ENCODE measurements at places on chromosomes 11 and 22.
A peak's percentile ranks its signal among the peaks of the same experiment; 100 is the strongest.

- DNase-seq: no peak
Measured at GRCh38 chr11:92329137-92329536, 104.5 kb downstream of the FAT3 start.

GRCh38 chr22:47588578-47588960, 826.1 kb downstream of the TBC1D22A start:
- no peak for DNase-seq

- no peak for DNase-seq
Measured at GRCh38 chr22:30116362-30117117, 36.3 kb downstream of the HORMAD2 start.

GRCh38 chr11:61325649-61326414, 7.1 kb downstream of the DDB1 start:
- DNase-seq: no peak

GRCh38 chr11:63829823-63830489, 9.0 kb upstream of the MARK2 start:
- no peak for DNase-seq

GRCh38 chr11:27701355-27702105, 1.3 kb upstream of the BDNF start:
- DNase-seq: peak; percentile 69

GRCh38 chr11:8709002-8709672, 26.5 kb downstream of the RPL27A start:
- peak; percentile 94 for DNase-seq

- DNase-seq: no peak
Measured at GRCh38 chr22:49751318-49751965, 76.2 kb downstream of the BRD1 start.

DNA sequence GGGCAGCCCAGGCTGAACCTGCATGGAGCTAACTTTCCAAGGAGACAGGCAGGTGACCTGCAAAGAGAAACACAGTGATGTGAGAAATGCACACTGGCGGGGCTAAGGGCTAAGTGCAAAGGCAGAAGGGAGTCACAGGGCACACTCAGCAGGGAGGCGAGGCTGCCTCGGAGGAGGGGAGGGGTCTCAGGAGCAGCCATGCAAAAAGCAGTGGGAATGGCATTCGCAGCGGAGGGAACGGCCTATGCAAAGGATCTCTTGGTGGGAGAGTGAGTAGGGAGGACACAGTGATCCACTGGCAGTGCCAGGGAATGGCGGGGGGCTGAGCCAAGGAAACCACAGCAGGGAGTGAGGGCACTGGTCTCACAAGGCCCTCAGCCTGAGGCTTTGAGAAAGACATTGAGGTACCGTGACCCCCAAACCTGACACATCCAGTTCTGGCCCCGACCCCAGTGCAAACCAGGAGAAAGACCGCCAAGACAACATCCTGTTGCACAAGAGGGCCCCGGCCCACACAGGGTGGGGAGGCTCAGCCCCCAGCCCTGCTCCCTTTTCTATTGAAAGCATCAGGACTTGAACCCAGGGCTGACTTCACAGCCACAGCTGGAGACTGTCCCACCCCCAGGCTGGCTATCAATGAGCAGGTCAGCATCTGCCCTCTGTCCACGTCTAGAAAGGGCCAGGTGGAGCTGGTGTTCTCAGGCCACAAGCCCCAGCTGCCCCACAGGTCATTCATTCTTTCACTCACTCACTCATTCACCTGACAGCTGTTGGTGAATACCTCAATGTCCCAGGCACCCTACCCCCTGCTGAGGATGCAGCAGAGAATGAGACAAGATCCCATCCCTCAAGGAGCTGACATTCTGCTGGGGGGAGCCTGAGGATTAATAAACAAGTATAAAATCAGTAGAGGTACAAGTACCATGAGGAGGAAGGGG, 50.7 kb downstream of the IGLL1 start:
- no peak for DNase-seq

DNA sequence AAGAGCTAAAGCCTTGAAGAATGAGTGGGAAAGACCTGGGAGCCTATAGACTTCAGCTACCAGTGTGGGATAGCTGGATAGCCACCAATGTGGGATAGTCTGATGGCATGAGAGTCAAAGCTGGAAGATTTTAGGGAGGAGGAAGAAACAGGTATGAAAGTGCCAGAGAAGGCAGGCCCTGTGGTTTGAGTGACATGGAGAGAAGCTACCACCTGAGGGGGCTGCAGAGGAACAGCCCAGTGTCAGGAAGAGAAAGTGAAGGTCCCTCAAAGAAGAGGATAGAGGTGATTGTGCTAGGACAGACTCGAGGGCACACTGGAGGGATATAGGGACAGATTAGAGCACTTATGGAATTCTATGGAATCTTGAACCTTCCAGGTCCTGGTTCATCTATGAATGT, 23.1 kb upstream of the PAX6 start:
- DNase-seq: no peak

DNA sequence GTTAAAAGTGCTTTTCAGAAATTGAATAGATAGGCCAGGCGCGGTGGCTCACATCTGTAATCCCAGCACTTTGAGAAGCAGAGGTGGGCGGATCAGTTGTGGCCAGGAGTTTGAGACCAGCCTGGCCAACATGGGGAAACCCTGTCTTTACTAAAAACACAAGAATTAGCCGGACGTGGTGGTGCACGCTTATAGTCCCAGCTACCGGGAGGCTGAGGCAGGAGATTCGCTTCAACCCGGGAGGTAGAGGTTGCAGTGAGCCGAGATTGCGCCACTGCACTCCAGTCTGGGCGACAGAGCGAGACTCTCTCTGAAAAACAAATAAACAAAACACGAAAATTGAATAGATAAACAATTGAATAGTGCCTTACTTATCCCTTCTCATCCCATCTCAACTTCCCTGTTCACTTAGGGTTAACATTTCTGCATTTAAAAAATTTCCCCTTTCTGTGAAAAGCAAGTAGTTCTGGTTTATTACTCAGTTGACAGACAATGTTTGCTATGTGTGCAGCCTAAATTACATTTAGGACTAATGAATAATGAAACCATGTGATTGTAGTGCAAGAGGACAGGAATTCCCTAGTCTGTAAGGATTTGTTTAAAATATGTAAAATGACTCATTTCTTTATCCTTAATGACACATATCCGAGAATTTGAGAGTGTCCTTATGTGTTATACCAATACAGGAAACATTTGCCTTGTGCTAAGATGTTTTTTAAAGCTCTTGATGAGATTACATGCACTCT, 6.0 kb downstream of the RNF169 start:
- no peak for DNase-seq

GRCh38 chr22:42294034-42294985, 23.9 kb upstream of the TCF20 start:
- peak; percentile 73 for DNase-seq

- DNase-seq: no peak
Measured at GRCh38 chr11:69574608-69575255, 66.2 kb upstream of the CCND1 start.

- no peak for DNase-seq
Measured at GRCh38 chr11:119717839-119718534, 11.0 kb downstream of the NECTIN1 start.

GRCh38 chr11:80846979-80847378, 1406.1 kb upstream of the TENM4 start:
- DNase-seq: no peak

DNA sequence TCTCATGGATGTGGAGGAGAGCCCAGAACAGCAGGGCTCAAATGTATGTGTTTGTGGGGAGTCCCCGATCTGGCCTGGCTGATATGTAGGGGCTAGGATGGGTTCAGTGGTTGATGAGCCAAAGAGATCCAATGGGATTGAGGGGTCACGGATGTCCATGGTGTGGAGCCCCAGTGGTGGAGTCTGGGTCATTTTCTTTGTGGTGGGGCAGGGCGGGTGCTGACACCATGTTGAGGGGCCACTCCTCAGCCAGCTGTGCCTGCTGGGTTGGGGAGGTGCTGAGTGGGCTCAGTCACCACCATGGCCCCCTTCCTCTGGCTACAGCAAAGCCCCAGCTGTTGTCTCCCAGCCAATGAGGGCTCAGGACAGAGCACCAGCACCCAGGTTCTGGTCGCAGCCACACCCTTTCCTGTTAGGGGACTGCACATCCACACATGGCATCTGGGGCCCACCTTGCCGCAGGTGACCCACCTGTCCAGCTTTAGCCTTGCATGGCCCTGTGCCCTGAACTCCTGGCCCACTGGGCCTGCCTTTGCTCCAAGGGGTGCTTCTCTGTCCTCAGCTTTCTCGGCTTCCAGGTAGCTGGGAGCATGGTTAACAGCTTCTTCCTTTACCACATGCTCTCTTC, 3.2 kb upstream of the GNAZ start:
- peak; percentile 35 for DNase-seq

- no peak for DNase-seq
Measured at GRCh38 chr22:39859903-39860588, 33.5 kb downstream of the ENTHD1 start.

DNA sequence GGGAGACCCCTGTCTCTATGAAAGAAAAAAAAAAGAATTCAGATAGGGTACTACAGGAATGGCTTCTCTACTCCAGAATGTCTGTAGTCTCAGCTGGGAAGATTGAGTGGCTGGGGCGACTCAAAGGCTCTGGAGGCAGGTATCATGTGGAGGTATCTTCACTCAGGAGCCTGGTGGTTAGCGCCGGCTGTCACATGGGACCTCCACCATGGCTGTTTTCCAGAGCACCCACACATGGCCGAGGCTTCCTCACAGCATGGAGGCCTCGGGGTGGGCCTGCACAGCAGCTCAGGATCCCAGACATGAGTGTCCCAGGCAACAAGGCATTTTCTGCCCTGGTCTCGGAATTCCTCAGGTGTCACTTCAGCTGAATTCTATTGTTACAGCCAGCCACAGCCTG, 10.1 kb downstream of the RPS13 start:
- no peak for DNase-seq

- DNase-seq: no peak
Measured at GRCh38 chr11:125724125-125724524, 22.0 kb upstream of the PATE1 start.

GRCh38 chr22:47267513-47268282, 505.2 kb downstream of the TBC1D22A start:
- DNase-seq: no peak

- no peak for DNase-seq
Measured at GRCh38 chr11:35256296-35256695, 117.3 kb downstream of the CD44 start.

DNA sequence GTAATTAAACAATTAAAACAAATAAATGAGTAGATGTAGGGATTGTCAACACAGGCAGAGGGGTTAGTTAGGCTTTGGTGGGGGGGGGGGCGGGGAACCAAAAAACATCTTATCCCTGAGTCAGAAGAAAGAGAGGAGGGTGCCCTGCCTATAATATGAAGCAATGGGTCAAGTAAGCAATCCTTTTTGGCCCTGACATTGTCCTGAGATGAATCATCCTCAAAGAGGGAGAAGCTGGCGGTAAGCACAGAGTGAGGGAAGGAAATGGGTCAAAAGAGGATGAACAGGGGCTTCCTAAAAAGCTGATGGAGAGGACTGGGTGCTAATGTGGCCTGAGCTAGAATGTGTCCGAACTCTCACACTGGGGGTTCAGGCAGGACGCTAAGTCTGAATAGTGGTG, 4.7 kb downstream of the OLFML1 start:
- DNase-seq: no peak

- no peak for DNase-seq
Measured at GRCh38 chr11:109808569-109808968, 284.6 kb upstream of the ZC3H12C start.

- no peak for DNase-seq
Measured at GRCh38 chr11:70942593-70942992, 309.8 kb downstream of the SHANK2 start.

DNA sequence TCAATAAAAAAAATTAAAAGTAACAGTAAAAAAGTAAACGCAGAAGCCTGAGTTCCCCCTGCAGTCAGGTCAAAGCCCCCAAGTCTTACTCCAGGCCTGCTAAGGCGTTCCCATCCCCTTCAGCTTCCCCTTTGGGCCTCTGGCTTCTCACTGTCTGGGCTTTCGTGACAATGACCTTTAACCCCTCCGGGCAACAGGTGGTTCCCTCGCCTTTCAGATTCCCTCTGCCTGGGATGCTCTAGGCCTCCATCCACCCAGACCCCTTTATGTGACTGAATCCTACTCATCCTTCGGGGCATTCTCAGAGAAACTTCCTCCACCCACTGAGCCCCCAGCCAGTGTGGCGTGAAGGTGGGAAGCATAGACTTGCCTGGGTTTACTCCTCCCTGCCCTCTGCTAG, 8.0 kb downstream of the MPST start:
- no peak for DNase-seq

DNA sequence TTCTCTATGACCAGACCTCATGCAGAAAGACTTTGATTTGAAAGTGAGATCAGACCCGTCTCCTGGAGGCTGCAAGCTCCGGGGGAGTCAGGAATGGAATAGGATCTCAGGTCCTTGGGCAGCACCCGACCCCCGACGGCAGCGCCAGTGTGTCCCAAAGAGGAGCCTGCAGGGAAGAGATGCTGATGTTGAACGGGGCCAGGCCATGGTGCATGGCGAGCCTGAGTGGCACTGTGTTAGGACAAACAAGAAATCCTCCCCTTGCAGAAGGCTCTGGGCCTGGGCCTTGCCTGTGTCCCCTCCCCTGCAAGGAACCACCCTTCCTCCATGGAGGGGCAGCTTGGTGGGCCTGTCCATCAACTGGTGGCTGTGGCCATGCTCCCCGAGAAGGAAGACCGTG, 20.1 kb upstream of the SYT8 start:
- DNase-seq: no peak

GRCh38 chr11:95939091-95939490, 15.2 kb upstream of the MTMR2 start:
- DNase-seq: no peak

DNA sequence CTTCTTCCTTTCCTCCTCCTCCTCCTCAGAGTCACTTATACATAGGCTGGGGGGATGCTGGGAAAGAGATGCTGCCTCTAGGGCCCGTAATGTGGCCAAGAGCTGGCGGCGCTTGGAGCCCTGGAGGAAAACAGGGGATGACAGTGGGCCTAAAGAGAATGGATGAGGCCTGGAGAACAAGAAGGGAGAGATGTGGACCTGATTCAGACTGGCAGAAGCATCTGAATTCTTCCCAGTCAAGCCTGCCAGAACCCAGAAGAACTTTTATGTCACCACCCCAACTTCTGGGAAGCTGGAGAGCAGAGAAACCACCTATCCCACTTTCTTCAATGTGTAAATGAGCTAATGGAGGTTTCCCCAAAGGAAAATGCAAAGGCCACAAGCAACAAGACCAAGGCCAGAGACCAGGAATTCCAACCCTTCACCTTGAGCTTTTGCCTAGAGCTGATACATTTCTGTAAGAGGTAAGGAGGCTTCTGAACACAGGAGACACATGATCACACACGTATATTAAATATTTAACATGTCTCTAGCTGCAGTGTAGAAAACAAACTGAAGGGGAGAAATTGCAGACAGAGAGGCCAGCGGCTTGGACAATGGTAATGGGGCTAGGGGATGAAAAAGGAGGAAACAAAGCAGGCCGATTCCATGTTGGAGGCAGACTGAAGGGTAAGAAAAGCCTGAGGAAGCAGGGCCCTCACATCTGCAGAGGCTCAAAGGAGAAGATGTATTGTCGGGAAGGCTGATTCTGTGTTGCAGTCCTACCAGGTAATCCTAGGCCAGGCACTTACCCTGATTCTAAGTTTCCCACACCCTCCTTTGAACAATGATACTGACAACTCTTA, 1.1 kb downstream of the RRP8 start:
- peak; percentile 18 for DNase-seq

- DNase-seq: no peak
Measured at GRCh38 chr11:70707821-70708220, 309.5 kb downstream of the CTTN start.

- DNase-seq: no peak
Measured at GRCh38 chr11:60764879-60765278, 8.2 kb downstream of the MS4A15 start.

Measured in right forelimb (tissue), 1 donor.